AG04449 (cell line): ENCODE measurements at places on chromosomes 5 and 9.
A peak's percentile ranks its signal among the peaks of the same experiment; 100 is the strongest.

GRCh38 chr5:170632985-170633234 lies 129.1 kb downstream of the KCNIP1 start:
- DNase-seq, result no peak

GRCh38 chr9:17462869-17463464 lies 115.9 kb upstream of the SH3GL2 start:
- DNase-seq, result peak; percentile 16

DNA sequence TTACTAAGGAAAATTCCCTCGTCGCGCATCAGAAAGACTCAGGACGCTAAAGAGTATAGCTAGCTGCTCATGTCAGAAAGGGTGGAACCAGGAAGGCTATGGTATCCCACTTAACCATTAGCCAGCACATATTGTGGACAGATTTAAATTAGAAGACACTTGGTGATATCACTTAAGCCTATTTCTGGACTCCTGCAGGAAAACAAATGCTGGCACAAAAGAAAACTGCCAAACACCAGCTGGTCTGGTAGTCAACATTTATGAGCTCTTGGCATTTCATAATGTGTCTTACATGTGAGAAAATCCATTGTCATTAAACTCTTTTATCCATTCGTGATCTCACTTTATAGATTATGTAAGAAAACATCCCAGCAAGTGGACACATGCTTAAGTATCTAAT lies 377.4 kb downstream of the PTPRD start:
- no peak for DNase-seq

DNA sequence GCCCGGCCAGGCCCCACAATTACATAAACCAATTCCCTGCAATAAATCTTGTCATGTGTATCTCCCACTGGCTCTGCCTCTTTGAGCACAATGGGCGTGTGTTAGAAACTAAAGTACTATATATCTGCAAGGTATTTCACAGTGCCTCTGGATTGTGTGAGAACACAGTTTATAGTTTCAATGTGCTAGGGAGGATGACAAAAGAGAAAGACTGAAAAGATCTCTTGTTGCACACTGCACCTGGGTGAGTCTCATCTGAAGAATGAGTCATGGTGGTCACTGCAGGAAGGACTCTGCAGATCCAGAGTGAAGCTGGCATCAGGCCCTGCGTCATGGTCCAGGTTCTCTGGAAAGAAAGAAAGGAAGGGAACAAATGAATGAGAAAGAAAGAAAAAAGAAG lies 20.7 kb upstream of the CTSV start:
- no peak for DNase-seq

DNA sequence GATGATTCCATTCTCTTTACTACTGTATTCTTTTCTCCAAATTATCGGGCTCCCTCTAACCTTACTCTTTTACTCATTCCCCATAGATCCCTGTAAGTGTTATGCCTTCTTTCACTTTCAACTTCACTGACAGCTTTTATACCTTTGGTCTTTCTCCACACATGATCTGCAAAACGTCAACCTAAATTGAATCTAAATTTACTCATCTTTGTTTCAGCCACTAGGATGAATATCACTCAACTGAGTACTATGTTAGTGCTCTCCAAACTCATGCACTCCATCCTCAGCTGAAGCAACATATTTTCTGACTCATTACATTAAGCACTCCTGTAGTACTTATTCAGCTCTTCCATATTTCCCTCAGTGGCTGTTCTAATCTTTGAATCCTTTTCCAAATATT lies 133.4 kb downstream of the ADAMTS19 start:
- no peak for DNase-seq

DNA sequence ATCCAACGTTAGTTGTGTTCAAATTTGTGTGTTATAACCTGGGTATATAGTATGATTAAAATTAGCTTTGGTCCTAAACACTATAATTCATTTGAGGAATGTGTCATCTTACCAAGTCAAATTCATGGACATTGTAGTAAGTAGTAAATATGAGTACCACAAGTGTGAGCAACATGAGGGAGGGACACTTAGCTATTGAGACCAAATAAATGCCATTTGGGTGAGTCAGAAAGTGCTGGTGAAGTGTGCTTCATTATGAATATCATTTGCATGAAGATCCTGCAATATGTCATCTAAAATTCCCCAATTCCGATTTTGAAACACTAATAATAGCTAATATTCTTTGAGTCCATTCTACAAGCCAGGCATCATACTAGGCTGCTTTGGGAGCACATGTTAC lies 336.7 kb upstream of the KIF2A start:
- DNase-seq, result no peak
